ENCODE measurements at places on chromosomes 4 and X.
A peak's percentile ranks its signal among the peaks of the same experiment; 100 is the strongest.

GRCh38 chrX:10828036-10828435, 207.7 kb upstream of the MID1 start:
- no peak for DNase-seq

DNA sequence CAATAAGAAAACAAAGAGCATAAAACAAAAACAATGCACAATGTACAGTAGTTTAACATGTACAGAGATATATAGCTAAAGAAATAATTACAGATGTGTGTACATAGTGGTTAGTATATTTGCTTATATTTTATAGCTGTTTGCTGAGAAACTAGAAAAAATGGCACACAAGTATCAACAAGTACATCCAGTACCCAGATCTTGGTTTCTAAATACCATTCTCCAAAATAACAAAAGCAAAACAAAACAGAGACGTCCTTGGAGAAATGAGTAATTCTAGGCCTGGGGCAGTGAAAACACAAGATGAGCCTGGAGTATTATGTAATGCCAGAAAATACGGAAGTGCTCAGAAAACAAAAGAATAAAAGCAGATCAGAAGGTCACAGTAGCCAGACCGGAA, 189.6 kb downstream of the TMEM47 start:
- DNase-seq, result no peak

DNA sequence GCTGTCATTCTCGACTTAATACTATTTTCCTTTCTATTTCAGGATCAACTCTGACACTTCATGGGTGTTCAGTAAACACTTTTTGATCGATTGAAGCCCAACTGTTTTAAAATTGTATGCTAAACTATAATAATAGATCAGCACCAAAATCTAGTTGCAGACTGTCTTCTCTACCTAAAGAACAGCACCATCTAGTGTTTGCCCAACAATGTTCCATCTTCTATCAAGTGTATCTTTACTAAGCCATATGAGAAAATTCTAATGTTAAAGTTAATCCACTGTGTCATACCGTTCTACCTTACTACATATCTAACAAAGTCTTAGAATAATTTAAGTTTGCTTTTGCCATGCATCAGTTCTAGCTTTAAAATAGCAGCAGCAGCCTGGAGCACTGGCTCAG, 113.0 kb upstream of the PRDX4 start:
- DNase-seq, result no peak

DNA sequence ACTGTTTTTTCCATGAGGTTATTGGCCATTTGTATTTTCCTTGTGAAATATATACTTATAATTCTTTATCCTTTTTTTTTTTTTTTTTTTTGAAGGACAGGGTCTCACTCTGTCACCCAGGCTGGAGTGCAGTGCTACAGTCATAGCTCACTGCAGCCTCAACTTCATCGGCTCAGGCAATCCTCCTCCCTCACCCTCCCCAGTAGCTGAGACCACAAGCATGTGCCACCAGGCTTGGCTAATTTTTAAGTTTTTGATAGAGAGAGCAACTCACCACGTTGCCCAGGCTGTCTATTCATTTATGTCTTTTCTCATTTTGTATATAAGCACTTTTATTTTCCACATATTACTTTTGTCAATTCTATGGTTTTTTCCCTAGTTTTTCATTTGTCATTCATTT, 16.8 kb downstream of the RBPJ start:
- no peak for DNase-seq

DNA sequence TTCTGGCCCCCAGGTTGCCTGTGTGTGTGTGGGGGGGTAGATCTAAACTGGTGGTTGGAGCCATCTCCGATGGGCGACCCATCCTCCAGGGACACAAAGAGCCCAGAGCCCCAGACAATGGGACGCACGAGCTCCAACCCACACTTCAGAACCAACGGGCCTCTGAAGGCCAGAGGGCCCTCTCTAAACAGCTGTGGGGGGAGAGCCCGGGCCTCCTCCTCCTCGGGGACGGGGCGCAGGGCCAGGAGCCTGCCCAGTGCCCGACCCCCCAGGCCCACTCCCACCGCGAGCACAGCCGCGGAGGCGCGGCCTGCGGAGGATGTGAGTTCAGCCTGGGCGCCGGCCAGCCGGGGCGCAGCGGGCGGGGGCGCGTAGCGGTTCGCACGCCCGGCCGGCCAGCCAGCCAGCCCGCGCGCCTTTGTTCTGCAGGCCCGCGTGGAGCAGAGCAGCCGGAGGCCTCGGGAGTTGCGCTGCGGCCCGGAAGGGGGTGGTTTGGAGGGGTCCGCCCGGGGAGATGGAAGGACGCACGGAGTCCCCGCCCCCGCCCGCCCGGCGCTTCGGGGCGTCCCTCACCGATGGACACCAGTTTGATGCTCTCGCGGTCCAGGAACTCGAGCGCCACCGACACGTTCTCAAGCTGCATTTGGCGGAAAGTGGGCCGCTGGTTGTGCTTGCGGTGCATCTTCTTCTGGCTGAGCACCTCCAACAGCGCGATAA, 4.0 kb downstream of the FLNA start:
- DNase-seq, result peak; percentile 26

- no peak for DNase-seq
Measured at GRCh38 chrX:72272868-72273267, 4.2 kb downstream of the RPS4X start.

GRCh38 chr4:48300004-48300403, 30.4 kb upstream of the TEC start:
- DNase-seq, result no peak

GRCh38 chrX:115399306-115399705, 109.8 kb downstream of the LUZP4 start:
- DNase-seq, result no peak

- DNase-seq, result no peak
Measured at GRCh38 chr4:140344621-140345020, 28.8 kb upstream of the SCOC start.

DNA sequence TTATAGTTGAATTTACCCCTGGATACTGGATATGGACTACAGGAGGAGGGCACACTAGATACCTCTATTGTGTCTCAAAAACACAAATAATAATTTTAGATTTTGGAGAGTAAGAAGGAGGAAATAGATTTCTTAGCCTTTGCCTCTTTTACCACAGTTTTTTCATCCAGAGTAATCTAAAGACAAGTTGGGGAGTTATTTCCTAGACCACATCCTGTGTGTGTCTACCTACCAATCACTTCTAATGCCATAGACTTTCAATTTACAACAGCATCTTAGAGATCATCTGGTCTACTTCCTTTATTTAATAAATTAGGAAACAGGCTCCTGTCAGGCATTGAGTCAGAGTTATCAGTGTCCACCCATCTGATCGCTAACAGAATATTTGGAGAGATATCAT, 191.5 kb downstream of the EDA start:
- DNase-seq, result no peak

- no peak for DNase-seq
Measured at GRCh38 chr4:95249426-95250021, 299.2 kb downstream of the UNC5C start.

DNA sequence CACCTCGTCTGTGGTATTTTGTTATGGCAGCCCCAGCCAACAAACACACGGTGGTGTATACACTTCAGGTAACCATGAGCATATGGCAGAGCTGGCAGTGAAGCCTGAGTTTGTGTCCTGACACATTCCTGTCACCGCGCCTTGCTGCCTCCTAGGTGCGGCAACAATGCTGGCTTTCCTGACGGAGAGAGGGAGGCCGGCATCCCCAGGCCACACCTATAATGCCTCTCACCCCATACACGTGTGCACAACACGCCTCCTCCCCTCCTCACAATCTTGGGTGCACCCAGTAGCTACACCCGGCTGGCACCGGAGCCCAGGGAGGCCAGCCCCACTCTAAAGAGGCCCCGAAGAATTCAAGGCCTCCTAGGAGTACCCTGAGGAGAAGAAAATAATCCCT, 158.5 kb downstream of the NSUN7 start:
- DNase-seq, result no peak

- no peak for DNase-seq
Measured at GRCh38 chr4:108570993-108571569, 49.3 kb upstream of the RPL34 start.

- DNase-seq, result no peak
Measured at GRCh38 chrX:19566359-19567222, 51.3 kb upstream of the MAP3K15 start.

GRCh38 chrX:99383786-99384185, 1026.3 kb downstream of the PCDH19 start:
- no peak for DNase-seq

DNA sequence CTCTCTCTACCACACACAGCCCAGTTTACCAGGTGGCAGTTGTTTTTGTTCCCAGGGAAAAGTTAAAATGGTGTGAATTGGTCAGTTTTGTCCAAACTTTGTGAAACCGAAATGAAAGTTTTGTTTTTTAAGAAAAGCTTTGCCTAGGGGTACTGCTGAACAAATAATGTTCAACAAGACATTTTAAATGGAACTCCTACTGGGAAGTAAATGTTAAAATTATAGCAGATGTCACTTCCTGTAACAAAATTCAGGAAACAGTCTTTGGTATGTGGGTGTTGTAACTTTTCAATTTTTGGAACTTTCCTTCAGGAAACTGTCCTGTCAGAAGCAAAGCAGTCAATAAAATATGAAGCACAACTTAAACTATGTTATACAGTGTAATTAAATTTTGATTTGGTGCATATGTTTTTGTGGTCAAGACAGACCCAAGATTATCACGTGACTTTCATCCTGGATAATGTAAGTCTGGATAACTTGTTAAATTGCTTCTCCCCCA, 79.5 kb downstream of the AFF1 start:
- DNase-seq, result no peak

DNA sequence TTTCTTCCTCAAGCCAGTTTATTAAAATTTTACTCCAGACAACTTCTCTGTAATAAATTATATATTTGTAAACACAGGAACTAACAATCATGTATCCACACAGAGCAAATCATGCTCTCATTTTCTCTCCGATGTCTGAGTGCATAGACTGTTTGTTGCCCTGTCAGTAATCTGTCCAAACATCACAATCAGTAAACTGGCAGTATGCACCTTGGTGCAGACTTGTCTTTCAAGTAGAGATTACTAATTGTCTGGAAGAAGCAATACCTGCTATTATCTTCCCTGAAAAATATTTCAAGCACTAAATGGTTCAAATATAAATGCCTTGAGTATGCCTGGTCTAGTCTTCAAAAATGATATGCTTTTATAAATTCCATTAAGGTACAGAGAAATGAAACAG, 1260.9 kb downstream of the C4orf33 start:
- DNase-seq, result no peak

- DNase-seq, result no peak
Measured at GRCh38 chr4:119281393-119281792, 40.5 kb downstream of the FABP2 start.

DNA sequence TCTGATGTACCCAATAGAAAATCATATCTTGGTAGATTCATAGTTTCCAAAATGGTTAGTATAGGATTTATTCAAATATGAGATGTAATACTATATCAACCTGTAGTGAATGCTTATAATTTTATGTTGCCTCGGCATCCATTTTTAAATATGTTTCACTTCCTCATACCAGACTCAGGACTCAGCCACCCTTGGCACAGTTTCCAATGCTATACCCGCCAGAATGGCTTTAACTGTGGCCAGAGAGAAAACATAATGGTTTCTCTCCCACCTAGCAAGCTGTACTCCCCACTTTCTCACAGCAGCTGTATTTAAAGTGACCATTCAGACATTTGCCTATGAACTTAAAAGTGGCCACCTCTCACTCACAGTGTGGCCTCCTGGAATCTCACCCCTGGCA, 466.6 kb upstream of the PABPC4L start:
- no peak for DNase-seq

- DNase-seq, result no peak
Measured at GRCh38 chrX:1242891-1243402, 25.7 kb upstream of the CSF2RA start.

GRCh38 chr4:52788806-52789205, 37.6 kb upstream of the ERVMER34-1 start:
- DNase-seq, result no peak

DNA sequence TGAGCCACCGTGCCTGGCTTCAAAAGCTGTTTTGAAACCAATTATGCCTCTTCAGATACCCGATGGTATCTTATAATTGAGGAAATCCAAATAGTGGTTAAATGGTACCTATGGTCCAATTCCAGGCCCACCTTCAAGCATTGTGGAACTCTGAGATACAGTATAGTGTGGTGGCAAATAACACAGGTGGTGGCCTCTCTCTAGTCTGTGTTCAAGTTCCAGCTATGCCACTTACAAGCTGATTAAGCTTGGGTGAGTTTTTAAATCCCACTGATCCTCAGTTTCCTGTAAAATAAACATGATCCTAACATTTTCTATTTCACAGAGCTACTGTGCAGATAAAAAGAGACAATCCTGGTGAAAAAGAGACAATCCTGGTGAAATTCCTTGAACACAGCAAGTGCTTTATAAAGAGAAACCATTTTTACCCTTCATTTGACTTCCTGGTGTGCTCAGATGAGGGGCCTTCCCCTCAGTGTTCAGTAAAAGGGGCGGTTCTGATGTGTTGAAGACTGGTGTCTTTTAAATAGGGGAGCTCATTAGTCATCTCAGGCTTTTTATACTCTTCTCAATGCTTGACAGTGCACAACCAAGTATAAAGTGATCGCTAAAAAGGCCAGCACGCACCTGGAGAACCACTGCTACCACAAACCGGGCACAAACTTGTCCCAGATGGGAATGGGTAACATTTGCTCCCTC, 30.8 kb upstream of the CD40LG start:
- no peak for DNase-seq

GRCh38 chr4:99696801-99697200, 39.2 kb upstream of the C4orf54 start:
- DNase-seq, result no peak

- no peak for DNase-seq
Measured at GRCh38 chrX:12563121-12563520, 228.1 kb upstream of the PRPS2 start.

- no peak for DNase-seq
Measured at GRCh38 chrX:47313056-47313455, 57.3 kb upstream of the ZNF157 start.

GRCh38 chr4:42608551-42608950, 48.4 kb downstream of the ATP8A1 start:
- DNase-seq, result no peak

GRCh38 chr4:137957806-137958205, 284.3 kb downstream of the SLC7A11 start:
- DNase-seq, result no peak

DNA sequence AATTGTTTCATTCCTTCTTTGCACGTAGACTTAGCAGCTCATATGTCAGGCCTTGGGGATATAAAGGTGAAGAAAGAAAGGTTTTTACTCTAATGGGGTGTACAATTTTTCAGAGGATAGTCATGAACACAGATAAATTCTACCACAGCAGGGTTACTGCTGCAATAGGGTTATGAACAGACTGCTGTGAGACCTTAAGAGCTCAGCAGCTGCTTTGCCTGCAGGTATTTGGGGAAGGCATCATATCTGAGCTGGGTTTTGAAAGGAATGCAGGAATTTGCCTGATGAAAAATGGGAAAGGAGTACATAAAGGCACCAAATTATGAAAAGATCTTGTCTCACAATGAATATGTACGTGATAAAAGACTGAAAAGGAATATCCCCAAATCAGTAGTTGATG, 128.9 kb downstream of the CEP135 start:
- DNase-seq, result no peak

GRCh38 chr4:1863297-1864033, 7.5 kb upstream of the LETM1 start:
- no peak for DNase-seq
